Fibroblast of skin of right quadriceps (primary cell): ENCODE measurements at places on chromosomes 6 and 20.

GRCh38 chr6:128964233-128964755, 81.4 kb downstream of the LAMA2 start:
- no peak for DNase-seq

GRCh38 chr6:27662769-27663168, 189.9 kb upstream of the ZNF184 start:
- DNase-seq = no peak

GRCh38 chr20:667351-668034, 8.1 kb downstream of the SCRT2 start:
- peak; percentile 16 for DNase-seq

GRCh38 chr6:150083839-150084238, 14.9 kb upstream of the ULBP3 start:
- no peak for DNase-seq

DNA sequence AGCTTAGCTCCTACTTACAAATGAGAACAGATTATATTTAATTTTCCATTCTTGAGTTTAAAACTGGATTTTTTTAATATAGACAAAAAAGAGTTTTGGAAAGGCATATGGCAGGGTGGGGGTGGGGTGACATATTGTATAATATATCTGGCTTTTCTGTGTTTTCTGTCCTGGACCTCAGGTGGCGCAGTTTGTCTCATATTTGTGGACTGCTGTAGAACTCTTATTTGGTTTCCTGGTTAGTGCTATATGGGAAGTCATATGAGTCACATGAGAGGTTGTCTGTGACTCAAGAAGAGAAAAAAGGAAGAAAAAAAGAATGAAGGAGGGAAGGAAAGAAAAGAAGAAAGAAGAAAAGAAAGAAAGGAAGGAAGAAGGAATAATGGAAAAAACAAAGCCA, 131.8 kb downstream of the CLVS2 start:
- DNase-seq = no peak

DNA sequence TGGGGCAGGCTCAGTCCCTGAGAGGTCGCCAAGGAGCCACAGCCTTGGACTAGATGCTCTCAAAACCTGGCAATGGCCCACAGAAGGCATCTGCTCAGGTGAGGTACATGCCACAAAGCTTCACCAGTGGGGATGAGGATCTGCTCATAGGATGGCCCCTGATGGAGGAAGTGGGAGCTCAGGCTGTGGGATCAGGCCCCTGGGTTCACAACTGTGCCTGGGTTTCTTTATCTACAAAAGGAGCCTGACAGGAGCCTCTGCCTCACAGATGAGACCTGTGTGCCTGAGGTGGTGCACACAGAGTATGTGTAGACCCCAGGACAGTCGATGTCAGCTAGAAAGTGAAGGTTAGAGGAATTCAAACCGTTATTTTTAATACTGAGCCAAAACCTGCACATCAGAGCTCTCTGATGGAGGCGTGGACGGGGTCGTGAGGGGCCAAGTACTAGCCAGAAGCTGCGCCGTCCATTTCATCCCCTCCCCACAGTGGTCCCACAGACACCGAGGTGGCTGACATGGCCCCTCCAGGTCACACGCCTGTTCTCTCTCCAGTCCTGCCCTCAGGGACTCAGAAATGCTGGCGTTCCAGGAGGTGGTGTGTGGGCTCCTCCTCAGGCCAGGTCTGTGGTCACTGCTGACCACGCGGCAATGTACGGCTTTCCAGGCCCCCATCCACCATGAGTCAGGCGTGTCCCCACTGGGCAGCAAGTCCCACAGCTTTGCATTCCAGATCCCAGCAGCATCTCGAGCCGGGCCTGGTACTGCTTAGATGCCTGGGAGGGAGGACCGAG, 33.3 kb downstream of the NTSR1 start:
- no peak for DNase-seq

GRCh38 chr6:3835055-3835731, 14.0 kb upstream of the FAM50B start:
- no peak for DNase-seq

- DNase-seq = no peak
Measured at GRCh38 chr20:53322651-53323050, 271.0 kb downstream of the ZNF217 start.

GRCh38 chr20:42276718-42277602, 658.8 kb upstream of the CHD6 start:
- DNase-seq = no peak

DNA sequence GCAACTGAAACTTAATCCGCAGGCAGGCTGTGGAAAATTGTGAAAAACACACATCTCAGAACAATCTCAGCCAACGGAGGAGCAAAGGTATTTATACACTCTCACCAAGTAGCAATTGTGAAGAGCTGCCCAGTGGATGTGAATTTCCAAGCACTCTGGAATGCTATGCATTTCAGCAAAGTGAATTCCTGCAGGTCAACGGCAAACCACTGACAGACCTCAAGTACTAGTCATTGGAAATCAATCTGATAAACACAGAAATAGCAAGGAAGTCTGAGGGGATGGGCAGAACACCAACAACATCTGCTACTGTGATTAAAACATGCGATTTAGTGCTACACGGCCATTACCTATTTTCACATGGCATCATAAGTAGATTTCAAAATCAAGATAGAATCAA, 429.1 kb downstream of the HTR1B start:
- peak; percentile 95 for DNase-seq

- no peak for DNase-seq
Measured at GRCh38 chr6:119327810-119328209, 21.8 kb downstream of the MAN1A1 start.

- no peak for DNase-seq
Measured at GRCh38 chr6:12410946-12411345, 120.8 kb downstream of the EDN1 start.

GRCh38 chr6:150959166-150959565, 93.7 kb downstream of the MTHFD1L start:
- DNase-seq = no peak

DNA sequence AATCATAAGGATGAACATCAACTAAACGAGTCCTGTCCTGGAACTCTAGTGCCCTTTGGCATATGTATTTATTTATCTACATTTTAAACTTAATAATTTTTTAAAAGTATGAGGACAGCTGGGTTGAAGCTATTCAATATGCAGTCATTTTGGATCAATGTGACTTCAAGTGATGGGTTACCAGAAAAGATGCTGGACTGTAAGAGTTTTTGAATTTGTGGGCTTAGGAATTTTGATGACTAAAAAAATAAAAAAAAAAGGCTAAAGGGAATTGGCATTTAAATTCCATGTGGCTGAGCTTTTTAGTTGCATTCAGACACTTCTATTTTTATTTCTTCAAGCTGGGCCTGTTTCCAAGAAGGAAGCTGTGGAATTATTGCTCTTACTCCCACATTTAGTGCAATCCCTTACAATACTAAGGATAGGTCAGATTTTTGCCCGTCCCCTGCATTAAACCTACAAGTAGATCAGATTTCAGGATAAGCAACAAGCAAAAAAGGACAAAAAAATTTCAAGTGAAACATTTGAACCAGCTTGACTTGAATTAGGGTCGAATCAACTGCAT, 704.2 kb upstream of the CITED2 start:
- DNase-seq = peak; percentile 100

GRCh38 chr6:125154761-125155135, 1.2 kb downstream of the TPD52L1 start:
- peak; percentile 20 for DNase-seq

DNA sequence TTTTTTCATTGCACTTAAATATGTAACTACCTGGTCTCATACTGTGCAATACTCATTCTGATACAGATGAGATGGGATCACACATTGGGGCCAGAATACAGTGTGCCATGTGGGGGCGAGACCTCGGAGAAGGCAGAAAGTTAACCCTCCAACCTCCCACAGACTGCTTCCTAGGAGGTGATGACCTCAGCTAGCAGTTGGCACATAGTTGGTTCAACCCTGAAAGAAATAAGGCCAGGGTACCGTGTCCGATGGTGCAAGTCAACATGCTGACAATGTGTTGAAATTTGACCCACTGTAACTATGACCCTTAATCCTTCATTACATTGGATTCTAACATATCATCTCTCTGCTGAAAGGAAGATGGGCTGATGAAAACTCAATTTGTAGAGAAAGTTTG, 61.9 kb downstream of the GJA10 start:
- no peak for DNase-seq

DNA sequence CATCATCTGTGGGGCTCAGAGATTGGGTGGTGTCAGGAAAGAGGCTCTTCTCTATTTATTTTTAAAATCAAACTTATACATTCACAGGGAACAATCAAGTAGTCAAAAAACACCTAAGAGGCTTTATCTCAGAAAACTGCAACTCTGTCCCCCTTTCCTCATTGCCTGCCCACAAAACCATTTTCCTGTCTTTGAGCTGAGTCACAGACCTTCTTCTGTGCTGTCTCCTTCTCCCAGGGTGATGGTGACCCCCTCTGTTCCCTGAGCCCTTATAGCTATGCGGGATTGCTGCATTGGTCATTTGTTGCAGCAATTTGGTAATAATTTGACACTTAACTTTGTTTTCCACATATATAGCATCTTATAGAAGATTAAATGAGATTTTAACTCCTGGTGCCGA, 195.2 kb upstream of the PROKR2 start:
- DNase-seq = no peak

DNA sequence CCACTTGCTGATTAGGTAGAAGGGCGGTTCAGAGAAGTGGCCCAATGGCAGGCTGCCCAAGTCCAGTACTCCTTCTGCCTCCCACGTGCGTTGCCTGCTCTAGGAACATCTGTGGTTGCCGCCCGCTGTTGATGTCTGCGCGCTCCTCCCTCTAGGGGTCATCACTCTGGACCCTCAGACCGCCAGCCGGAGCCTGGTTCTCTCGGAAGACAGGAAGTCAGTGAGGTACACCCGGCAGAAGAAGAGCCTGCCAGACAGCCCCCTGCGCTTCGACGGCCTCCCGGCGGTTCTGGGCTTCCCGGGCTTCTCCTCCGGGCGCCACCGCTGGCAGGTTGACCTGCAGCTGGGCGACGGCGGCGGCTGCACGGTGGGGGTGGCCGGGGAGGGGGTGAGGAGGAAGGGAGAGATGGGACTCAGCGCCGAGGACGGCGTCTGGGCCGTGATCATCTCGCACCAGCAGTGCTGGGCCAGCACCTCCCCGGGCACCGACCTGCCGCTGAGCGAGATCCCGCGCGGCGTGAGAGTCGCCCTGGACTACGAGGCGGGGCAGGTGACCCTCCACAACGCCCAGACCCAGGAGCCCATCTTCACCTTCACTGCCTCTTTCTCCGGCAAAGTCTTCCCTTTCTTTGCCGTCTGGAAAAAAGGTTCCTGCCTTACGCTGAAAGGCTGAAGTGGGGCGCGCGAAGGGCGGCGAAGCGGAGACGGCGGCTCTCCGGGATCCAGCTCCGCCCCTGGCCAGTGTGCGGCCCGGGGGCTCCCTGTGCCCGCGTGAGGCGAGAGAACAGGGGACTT, 8.5 kb downstream of the TRIM15 start:
- no peak for DNase-seq

GRCh38 chr20:63972312-63973159, 2.8 kb upstream of the ZNF512B start:
- no peak for DNase-seq

- no peak for DNase-seq
Measured at GRCh38 chr6:111724039-111724438, 118.4 kb upstream of the TRAF3IP2 start.

GRCh38 chr6:138844192-138844591, 48.3 kb downstream of the ECT2L start:
- DNase-seq = peak; percentile 55

- DNase-seq = no peak
Measured at GRCh38 chr20:24987244-24987643, 5.3 kb downstream of the APMAP start.

DNA sequence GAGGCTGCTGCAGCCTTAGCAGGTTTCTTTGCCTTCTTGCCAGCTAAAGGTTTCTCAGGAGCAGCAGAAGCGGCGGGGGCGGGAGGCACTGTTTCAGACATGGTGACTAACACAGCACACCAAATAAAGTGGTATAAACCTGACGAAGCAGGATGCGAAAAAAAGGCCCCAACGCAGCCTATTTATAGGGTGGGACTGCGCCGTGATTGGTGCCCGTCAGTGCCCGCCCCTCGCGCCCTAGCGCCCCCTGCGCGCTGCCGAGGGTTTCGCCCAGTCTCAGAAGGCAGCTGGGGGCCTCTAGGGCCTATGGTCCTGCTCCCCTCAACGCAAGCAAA, 55.0 kb downstream of the TRIM38 start:
- peak; percentile 93 for DNase-seq

- DNase-seq = no peak
Measured at GRCh38 chr6:118594877-118595276, 46.8 kb downstream of the PLN start.

- no peak for DNase-seq
Measured at GRCh38 chr20:58819921-58820320, 30.8 kb downstream of the GNAS-AS1 start.

DNA sequence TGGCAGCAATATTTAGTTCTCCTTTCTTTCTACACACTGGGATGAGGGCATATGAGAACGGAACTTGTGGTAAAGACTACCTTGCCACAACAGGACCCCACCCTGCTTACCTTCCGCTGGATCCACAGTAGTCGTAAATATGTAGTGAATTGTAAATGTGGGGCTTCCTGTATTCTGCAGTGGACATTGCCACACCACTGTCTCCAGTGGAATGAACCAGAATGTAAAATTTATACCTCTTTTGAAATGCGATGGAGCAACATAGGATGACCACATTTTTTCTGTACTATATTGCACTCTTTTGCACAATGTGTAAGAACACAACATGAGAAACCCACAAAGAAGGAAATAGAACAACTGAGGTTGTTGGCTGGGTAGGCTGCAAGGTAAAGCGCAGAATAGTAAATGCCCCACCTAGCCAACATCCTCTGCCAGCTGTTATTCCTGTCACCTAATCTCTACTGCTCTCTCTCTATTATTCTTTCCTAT, 16.1 kb upstream of the RIPOR2 start:
- no peak for DNase-seq

- DNase-seq = peak; percentile 14
Measured at GRCh38 chr6:93036835-93037234, 382.5 kb downstream of the EPHA7 start.

DNA sequence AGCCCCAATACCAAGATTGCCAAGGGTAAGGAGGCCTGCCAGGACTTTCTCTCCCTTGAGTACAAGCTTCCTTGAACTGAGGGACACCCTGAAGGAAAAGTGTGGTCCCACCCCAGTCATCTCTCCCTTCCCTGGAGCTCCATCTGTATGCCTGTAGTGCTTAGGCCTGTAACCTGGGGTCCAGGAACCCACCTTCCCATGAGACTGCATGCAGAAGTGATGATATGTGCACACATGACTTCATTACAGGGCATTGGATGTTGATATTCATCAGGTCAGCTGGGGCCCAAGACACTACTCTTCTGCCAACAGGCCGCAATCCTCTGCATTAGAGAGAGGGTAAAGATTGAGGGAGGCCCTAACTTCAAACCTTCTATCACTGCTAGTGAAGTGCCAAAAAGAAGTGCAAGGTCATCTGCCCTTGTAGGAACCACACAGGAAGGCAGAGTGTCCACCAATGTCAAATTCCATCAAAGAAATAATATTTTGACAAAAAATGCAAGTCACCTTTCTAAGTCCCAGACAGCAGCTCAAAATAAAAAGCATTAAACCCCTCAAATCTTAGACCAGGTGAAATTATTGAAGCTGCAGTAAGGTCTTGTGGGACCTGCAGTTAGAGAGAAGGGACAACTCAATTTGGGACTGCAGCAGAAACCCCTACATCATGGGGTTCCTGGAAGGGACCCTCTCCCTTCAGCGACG, 5.1 kb downstream of the HLA-F start:
- DNase-seq = no peak
